ENCODE measurements at places on chromosomes 5 and 9. TPM values are rescaled to one million over a fixed set of nuclear protein-coding genes. Genes with fewer than 3 reads are reported as not detected.

DNA sequence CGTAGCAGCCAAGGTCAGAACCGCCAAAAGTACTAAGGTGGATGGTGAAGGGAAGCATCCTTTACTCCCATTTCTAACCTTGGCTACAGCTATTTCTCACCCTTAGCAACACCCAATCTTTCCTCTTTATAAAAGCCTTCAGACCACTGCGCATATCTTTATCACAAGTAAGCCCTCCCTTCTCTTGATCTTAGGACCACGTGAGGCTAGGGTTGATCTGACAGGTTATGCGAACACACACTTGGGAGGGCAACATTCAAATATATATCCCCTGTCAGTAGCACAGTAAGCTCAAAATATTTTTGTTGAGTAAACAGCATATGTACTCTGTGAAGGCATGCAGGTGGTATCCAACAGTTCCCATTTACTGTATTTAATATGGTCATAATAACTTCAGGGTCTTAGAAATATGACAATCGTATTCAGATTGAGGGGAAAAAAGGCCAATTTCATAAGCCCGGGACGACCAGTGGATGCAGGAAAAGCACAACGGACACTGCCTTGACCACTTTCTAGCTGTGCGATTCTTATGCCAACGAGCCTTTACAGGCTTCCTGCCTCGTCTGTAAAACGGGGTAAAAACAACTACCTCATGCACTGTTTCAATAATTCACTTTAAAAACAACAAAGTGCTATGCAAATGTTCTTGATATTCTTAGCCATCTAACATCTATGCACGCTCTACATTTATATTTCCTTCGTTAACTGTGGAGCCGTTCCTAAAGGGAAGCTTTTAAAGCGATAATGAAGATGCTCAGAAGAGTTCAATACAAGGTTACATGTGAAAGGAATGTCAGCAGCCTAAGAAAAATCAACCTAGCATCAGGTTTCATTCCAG, 1.3 kb downstream of the ARSB start:
- DNase-seq = no peak

GRCh38 chr5:168468836-168469235, 17.4 kb upstream of the RARS1 start:
- DNase-seq = no peak

- DNase-seq = no peak
These were observed 85.4 kb upstream of the PRRC1 start for GRCh38 chr5:127431977-127432585.

DNA sequence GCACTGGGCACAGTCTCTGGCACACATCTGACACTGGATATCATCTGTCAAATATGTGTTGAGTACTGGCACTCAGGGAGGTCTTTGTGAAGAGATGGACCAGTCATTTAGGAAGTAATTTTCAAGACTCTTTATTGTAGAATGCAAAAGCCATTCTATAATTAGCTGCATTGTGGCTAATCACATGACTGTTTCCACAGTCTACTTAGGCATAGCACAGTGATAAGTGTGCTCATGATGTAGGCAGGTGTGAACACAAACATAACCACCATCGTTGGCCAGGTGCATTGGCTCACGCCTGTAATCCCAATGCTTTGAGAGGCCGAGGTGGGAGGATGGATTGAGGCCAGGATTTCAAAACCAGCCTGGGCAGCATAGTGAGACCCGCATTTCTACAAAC, 62.2 kb downstream of the CFAP77 start:
- no peak for DNase-seq

DNA sequence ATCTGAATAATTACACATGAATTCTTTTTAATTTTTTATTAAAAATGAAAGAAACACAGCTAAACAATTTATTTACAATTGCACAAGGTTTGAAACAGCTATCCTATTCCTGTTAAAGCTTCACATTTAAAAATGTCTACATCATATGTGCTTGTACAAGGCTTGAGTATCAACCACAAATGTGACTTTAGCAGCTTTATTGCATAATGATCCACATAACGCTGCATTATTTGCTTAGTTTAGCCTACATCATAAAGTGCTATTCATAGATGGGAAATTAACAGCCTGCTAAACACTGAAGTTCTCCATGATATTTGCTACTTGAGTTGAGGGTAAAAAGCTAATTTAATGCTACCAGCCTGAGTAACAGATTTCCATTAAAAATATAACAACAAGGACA, 45.0 kb downstream of the TRIM36 start:
- DNase-seq = no peak

GRCh38 chr5:81751009-81751835, at the start of gene SSBP2:
SSBP2 (minus strand) TSS chr5:81751097; CDS start chr5:81751042, 55 bp downstream.
- DNase-seq = peak; percentile 100

DNA sequence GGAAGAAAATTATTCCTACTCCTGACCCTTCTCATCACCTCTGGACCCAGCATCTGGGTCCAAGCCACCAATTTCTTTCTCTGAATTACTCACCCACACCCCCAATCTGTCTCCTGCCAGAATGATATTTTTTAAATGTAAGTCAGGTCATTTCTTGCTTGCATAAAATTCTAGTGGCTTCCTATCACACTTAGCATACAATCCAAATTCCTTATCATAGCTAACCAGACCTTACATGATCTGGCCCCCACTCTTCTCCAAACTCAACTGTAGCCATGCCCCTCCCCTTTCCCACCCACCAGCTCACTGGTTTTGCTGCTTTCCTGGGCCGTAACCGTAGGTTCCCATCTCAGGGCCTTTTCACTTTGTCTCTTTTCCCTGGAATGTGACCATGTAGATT, 15.2 kb downstream of the HTR4 start:
- DNase-seq = no peak

DNA sequence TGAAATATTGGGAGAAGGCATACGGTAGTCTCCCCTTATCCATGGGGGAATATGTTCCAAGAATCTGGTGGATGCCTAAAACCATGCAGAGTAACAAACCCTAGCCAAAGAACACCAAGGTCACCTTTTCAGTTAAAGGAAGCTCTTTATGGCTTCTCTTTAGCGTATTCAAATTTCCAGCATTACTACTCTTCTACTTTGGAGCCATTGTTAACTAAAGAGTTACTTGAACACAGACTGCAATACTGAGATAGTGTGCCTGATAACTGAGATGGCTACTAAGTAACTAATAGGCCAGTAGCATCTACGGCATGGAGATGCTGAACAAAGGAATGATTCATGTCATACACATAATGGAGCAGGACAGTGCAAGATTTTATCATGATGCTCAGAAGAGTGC, 84.5 kb upstream of the SPEF2 start:
- no peak for DNase-seq

GRCh38 chr5:89546657-89547056, 663.7 kb upstream of the MEF2C start:
- no peak for DNase-seq

DNA sequence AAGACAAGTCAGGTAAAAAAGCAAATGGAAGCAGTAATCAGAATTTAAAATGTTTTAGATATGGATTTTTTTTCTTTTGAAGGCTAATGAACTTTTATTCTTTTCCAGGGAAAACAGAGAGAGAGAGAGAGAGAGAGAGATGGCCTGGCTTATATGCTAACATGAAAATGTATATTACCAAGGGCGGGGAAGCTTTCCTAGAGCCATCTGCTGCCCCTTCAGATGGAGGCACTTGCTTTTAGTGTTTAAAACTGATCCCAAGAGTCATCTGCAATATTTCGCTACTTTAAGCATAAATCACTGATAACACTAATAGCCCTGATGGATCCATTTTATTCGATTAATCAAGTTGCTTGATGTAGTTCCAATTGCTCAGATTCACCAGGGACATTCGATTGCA, 186.1 kb upstream of the ADAMTS16 start:
- no peak for DNase-seq

Gene GABRA1
- total RNA-seq = not detected

Gene OMD
- 4.2 TPM for total RNA-seq

Gene NSG2
- 0.11 TPM for total RNA-seq
